Stimulated activated CD4-positive, alpha-beta T cell treated with anti-CD3 and anti-CD28 coated beads, TNF-alpha, amount 100 ng/mL, for 48 hours (primary cell): ENCODE measurements at places on chromosomes 4 and X.

- no peak for DNase-seq
Observed at GRCh38 chr4:27828843-27829242, 968.2 kb downstream of the STIM2 start.

GRCh38 chr4:91829531-91829930 lies 474.2 kb upstream of the GRID2 start:
- DNase-seq: no peak

GRCh38 chrX:12007881-12008280 lies 130.4 kb upstream of the FRMPD4 start:
- no peak for DNase-seq

DNA sequence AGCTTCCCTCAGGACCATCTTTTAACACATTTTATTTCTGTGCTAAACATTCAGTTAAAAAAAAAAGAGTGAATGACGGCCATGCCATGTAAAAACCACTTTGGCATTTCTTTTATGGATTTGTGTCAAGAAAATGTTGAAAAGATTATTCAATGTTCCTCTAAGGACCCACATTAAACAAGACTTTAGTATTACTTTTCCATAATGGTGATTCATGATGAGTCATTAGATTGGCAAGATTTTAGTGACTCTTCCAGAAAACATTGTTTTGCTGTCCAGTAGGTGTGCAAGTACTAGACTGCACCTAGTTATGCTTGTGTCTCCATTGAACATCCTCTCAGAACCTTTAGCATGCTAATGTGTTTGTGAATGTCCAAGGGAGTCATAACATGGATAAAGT lies 748.6 kb downstream of the STPG2 start:
- DNase-seq: no peak

DNA sequence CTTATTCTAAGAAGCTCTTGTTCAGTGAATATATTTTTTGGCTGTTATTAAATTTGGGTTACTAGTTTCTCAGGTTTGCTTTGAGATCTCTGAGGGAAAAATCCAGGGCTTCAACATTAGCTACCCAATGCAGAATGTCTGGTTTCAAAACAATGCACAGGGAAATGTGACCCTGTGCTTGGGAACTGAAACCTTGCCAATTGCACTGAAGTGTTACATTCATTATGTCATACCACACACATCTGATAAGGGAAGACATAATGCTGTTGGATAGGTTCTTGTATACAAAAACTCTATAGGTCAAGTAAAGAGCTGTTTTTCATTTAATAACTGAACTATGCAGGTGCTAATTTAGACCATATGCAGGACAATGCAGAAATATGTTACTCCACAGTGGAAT lies 345.3 kb upstream of the BMP3 start:
- DNase-seq: no peak

DNA sequence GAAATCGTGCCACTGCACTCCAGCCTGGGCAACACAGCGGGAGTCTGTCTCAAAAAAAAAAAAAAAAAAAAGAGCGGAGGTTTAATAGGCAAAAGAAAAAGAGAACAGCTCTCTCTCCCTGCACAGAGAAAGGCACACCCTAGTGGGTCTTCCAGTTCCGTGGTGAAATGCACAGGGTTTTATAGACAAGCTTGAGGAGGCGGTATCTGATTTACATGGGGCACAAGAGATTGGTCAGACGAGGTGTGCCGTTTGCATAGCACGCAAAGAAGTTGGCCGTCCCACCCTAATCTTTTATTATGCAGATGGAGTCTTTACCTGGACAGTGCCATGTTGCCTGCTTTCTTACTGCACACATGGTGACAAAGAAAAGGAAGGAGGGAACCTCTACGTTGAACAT lies 33.5 kb upstream of the REST start:
- DNase-seq: no peak

DNA sequence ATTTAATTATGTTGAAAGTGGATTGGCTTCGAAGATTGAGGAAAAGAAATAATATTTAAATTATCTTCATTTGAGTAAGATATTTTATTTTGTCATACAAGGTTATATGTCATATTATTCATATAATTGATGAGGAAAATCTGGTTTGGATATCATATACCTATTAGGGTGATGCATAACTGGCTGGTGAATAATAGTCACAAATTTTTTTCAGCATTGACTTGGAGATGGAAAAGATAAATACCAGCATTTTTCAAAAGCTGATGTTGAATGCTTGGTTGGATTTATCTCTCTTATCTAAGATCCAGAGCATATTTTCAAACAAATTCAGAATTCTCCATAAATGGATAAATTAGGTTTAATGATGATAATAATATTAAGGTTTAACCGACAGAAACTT lies 93.5 kb upstream of the SLIT2 start:
- DNase-seq: no peak

GRCh38 chr4:154433543-154433942 lies 58.1 kb downstream of the DCHS2 start:
- DNase-seq: no peak

- DNase-seq: peak; percentile 61
Observed at GRCh38 chrX:107776649-107777535, 641 bp upstream of the NCBP2L start.

GRCh38 chr4:145868637-145869409 lies 69.8 kb downstream of the ZNF827 start:
- no peak for DNase-seq

DNA sequence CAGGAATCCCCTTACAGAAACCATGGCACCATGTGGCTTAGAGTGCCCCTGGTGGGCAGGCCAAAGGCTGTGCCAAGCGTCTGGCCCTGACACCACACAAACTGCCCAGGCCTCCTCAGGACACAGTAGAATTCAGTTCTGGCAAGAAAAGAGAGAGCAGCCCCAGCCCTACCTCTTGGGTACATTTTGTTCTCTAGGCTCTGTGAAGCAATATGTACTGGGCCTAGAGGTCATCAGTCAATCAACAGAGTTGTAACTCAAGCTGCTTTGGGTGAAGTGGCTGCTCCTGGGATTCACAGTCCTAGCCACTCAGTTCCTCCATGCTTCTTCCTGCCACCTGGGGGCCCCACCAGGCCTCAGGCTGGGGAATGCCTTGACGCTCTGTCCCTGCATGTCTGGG lies 158.1 kb upstream of the MAMLD1 start:
- DNase-seq: no peak

GRCh38 chrX:23732704-23733103 lies 10.4 kb downstream of the ACOT9 start:
- DNase-seq: no peak

GRCh38 chrX:46841346-46841745 lies 4.5 kb downstream of the RP2 start:
- no peak for DNase-seq

GRCh38 chrX:119516157-119516702 lies 48.0 kb downstream of the SLC25A5 start:
- no peak for DNase-seq

DNA sequence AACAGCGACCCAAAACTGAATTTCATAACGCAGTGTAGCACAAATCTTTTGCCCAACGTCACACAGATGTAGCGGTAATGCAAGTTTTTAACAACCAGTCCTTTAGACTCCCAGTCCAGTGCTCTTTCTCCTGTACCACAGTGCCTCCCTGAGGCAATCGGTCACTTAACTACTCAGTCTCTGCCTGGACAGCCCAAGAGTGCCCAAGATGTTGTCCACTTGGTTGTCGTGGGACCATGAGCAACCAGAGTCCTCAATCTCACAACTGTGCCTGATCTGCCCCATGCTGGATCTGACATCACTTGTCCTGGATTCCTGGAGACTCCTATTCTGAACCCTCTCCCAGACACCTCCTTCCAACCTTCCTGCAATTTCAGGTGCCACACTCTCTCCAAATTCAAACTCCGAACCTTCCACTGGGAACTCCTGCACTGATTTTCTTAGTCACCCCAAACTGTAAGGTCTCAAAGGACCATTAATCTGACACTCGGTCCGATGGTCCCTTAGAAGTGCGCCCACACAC lies 702 bp downstream of the MMGT1 start:
- no peak for DNase-seq

DNA sequence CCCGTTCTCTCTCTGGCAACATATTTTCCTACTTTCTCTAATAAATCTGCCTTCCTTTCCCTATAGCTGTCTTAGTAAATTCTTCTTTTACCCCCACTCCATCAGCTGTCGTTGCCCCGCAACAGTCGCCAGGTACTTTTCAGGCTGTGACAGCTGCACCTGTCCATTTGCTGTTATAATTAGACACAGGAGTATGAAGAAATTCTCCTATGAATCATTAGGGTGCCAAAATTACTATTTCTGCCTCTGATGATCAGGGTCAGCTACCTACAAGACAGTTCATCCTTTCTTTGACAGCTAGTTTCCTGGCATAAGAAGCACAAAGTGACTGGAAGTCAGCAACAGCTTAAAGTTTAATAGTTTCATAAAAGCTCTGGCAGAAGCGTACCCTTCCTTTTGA lies 19.5 kb upstream of the GALNTL6 start:
- no peak for DNase-seq

- no peak for DNase-seq
Observed at GRCh38 chr4:163744861-163745260, 250.4 kb downstream of the TMA16 start.

GRCh38 chr4:80074651-80075050 lies 1.6 kb upstream of the ANTXR2 start:
- no peak for DNase-seq

DNA sequence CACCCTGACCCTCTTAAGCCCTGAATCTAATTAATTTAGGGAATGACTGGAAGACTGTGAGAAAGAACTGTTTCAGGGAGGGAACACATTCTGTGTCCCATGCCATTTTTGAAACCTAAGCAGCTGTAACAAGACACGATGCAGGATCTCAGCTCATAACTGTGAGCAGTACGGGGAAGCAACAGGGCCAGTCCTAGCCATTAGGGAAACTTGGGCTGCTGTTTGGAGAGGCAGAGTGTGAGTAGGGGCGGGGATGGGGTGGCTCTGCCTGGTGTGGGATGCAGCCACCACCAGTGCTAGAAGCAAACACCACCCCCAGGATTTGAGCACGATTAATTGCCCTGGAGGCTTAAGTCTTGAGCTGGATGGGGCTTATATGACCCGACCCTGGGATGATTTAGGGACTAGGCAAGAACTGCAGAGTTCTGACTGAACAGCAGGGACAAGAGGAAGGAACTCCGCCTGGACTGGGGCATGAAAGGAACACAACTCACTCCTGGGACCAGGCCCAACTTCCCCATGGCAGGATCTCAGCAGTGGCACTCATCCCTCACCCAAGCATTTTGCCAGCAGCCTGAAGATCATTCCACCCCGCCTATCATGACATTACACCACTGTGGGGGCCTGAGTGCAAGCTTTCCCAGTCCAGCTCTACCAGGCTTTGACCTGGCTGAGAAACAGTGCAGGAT lies 43.1 kb downstream of the ATRX start:
- no peak for DNase-seq

DNA sequence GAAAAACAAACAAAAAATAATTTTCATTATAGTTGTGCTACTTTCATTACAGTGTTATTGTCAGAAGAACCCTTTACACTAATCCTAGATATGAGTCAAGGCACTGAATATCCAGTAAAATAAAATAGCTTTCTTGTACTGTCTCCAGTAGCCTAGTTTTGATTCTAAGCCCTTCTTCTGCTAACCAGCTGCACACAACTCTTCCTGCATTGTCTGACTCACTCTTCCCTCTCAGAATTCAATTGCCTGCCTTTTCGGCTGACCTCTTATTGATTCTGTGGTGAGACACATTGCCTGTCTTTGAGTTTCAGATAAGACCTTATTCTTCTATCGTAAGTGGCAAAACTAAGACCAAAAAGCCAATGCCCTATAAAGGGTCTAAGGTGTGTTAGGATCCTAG lies 26.7 kb upstream of the PCDH18 start:
- no peak for DNase-seq

- no peak for DNase-seq
Observed at GRCh38 chr4:148735432-148736155, 293.4 kb upstream of the NR3C2 start.

DNA sequence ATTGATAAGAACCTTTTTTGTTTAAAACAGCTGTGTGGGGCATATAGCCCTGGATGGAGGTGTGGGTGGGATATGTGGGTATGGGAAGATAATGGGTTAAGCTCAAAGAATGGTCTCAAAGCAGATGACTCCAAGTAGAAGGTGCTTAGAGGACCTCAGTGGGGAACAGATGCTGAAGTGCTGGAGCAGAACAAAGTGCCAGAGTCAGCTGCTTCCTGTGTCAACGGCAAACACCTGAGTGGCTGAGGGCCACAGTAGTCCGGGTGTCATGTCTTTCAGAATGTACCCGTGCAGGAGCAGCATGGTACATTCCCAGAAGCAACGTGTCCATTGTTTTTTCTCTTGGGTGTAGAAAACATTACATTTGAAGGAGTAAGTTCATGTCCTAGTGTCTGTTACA lies 210.6 kb downstream of the CCNG2 start:
- no peak for DNase-seq

- DNase-seq: no peak
Observed at GRCh38 chr4:47031011-47031678, at the start of gene GABRB1. TSS of gene GABRB1 (plus strand) at chr4:47031567.

DNA sequence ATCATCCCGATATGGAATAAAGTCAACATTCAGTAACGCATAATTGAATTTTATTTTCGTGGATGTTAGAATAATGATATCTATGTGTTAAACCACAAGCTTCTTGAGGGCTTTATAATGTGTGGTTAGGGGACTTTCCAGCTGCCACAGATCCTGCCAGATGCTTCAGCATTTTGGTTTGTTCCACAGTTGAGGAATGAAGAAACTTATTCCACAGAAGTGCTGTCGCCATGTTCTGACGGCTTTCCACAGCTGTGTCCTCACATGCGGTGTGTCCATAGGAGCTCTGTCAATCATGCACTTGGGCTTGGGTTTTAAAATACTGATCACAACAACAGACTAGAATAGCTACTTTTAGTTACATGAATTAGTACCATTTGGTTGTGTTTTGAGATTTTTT lies 411.9 kb downstream of the TRIML1 start:
- no peak for DNase-seq

DNA sequence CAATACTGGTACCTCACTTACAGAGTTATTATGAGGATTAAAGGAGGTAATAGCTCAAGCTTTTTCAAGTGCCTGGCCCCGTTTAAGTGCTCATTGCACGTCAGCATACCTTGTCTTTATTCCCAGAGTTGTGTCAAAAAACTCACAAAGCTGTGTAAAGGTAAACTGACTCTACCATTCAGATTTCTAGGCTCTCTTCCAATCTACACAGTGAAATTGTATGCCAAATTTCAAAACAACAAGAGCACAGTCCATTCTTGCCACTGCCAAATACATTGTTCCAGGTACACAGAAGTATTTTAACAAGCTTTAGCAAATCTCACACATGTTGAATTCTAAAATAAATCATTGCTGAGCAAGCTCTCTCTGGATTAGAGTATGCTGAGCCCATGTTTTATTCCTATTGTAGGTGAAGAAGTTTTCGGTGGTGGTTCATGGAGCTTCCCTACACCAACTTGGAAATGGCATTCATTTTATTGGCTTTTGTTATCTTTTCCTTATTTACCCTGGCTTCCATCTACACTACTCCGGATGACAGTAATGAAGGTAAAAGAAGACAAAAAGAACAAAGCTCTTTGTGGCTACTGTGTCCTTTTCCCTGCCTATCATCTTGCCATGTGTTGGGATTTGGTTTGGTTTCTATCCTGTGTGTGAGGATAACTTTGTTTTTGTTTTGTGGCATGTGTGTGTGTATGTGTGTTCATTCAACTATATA lies 16.2 kb downstream of the SMIM31 start:
- DNase-seq: no peak
